ENCODE measurements at places on chromosomes 13 and 19.

DNA sequence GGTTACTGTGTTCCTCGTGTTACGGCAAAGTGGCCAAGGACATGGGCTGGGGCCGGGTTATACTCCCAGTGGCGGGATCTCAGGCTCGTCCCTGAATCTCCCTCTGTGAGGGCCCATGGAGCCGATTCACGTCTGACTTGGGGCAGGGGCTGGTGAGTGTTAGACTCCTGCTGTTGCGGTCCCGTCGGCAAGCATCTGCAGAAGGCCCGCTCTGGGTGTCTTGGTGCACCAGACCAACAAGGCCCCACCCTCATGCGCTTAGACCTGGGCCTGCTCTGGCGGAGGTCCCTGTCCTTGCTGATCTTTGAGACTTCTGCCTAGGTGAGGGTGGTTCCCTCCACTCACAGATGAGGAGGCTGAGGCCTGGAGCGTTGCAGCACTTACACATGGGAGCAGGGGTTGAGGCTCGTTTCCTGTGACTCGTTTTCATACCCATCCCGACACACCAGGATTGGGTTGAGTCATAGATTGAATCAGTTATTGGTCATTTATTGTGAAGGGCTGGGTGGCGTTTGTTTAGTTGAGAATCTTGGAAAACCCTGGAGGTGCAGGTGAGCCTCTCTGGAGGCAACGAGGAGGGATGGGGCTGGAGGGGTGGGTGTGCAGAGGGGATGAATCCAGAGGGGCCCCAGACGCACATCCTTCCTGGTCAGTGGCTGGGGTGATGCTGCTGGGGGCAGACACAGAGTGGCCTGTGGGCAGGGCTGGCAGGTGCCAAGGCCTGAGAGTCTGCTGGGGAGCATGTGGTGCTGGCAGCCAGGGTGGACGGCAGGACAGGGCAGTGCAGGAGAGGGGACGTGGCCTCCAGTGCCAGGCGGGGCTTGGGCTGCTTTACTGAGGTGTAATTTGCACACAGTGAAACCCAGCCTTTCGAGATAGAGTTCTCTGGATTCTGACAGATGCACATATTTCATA lies 4.6 kb downstream of the EPN1 start:
- no peak for DNase-seq

DNA sequence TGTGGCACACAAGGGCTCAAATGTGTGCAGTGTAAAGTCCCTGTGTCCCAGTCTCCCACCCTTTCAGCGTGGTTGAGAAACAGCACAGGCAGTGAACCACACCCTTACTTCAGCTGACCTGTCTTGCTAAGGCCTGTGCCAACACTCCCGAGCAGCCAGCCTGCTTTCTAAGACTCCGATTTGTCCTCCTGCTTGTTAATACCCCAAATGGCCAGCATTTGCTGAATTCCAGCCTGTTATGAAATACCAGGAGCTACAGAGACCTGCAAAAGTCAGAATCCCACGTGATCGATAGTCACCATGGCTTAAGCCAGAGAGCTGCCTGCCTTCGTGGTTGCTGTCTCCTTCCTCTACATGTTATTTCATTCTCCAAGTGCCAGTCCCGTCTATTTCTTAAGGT lies 200.5 kb downstream of the FGF9 start:
- DNase-seq: no peak

DNA sequence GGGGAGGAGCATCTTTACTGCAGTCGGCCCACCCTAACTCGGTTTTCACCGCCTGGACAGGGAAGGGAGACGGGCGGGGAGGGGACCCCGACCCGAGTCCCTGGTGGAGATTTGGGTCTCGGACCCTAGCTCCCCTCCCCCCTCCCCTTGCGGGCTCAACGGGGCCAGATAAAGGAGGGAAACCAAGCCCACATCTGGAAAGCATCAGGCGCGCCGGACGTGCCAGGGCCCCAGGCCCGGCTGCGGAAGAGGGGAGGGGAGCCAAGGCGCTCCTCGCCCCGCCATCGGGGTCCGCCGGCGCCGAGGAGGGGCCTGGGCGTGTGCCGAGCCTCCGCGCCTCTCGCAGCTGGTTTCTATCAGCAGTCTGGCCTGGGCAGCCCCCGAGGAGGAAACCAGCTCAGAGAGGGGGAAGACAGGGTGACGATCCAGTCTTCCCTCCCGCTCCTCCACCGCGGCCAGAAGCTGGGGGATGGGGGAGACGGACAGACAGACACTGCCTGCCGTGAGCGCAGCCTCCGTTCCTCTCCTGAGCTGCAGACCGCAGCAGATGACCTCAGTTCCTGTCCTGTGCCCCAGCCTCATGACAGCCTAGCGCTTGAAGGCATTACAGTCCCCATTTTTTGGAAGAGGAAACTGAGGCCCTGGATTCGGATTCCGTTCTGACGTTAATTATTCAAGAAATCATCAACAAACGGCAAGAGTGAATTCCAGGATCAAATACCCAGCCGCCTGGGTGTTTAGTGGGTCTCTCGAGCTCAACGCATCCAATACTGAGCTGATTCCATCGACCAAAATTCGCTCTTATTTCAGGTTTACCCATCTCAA lies 3.6 kb upstream of the GNG8 start:
- peak; percentile 23 for DNase-seq

- DNase-seq: peak; percentile 44
Observed at GRCh38 chr13:65638572-65639168, 1591.5 kb downstream of the PCDH9 start.

GRCh38 chr19:28329429-28329828 lies 883.5 kb downstream of the UQCRFS1 start:
- DNase-seq: no peak

- DNase-seq: peak; percentile 39
Observed at GRCh38 chr19:4660181-4660791, 9.9 kb downstream of the MYDGF start.

DNA sequence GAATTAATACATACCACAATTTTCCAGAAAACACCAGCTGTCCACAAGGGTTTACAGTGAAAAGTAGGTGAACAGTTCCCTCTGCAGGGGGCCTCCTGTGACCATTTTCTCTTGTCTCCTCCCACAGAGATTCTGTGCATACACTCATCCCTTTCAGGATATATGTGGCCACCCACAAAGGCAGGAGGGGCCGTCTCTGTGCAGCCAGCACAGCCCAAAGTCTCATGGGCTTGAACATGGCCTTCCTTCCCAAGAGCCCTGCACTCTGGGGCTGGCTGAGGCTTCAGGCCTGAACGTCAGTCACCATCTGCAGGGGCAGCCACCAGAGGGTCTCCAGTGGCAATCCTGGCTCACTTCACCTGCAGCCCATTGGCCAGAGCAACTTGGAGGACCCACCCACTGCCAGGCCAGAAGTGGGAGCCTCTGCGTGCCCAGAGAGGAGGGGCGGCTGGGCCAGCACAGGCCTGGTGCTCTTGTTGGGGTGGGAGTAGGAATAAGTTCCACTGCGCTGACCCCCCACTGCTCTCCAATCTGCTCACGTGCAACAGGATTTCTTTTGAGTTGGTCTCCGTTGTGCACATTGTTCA lies 25.1 kb downstream of the TMEM161A start:
- peak; percentile 30 for DNase-seq

- no peak for DNase-seq
Observed at GRCh38 chr13:109545931-109546330, 240.5 kb downstream of the IRS2 start.

- DNase-seq: peak; percentile 22
Observed at GRCh38 chr13:81395368-81395767, 1054.4 kb upstream of the SPRY2 start.

- no peak for DNase-seq
Observed at GRCh38 chr19:38206928-38207327, 17.1 kb downstream of the DPF1 start.

GRCh38 chr19:47081095-47081494 lies 32.5 kb downstream of the ZC3H4 start:
- no peak for DNase-seq

GRCh38 chr13:48181482-48182145 lies 51.4 kb upstream of the ITM2B start:
- no peak for DNase-seq

- peak; percentile 79 for DNase-seq
Observed at GRCh38 chr13:35855531-35856019, 275.6 kb downstream of the DCLK1 start.

- DNase-seq: no peak
Observed at GRCh38 chr19:4807188-4807587, 15.7 kb downstream of the FEM1A start.

GRCh38 chr19:41134616-41135015 lies 20.4 kb downstream of the CYP2F1 start:
- no peak for DNase-seq

DNA sequence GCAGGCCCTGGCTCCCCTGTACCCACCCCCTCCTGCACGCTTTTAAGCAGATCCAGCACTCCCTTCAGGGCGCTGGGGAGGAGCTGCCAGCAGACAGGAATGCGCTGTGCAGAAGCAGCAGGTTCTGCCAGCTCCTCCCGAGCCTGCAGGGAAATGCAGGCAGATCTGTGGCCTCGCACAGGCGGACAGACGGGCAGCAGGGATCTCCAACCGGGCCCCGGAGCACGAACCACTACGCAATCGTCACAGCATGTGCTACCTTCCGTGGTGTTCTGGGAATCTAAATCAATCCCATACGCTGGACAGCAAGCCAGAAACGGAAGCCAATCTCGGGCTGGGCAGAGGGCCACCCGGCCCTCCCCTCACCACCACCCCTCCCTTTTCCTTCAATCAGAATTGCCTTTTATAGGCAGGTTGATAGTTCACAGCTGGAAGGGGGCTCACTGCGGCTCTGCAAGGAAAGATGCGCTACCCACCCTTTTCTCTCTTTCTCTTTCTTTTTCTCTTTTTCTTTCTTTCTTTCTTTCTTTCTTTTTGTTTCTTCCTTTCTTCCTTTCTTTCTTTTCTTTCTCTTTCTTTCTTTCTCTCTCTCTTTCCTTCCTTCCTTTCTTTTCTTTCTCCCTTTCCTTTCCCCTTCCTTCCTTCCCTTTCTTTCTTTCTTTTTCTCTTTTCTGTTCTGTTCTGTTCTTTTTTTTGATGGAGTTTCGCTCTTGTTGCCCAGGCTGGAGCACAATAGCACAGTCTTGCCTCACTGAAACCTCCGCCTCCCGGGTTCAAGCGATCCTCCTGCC lies 99.9 kb downstream of the GNG7 start:
- DNase-seq: peak; percentile 88

GRCh38 chr13:21717817-21718216 lies 46.9 kb downstream of the FGF9 start:
- no peak for DNase-seq

GRCh38 chr13:28000567-28000966 lies 12.1 kb upstream of the URAD start:
- no peak for DNase-seq

GRCh38 chr13:40464337-40465014 lies 202.0 kb downstream of the FOXO1 start:
- DNase-seq: no peak

DNA sequence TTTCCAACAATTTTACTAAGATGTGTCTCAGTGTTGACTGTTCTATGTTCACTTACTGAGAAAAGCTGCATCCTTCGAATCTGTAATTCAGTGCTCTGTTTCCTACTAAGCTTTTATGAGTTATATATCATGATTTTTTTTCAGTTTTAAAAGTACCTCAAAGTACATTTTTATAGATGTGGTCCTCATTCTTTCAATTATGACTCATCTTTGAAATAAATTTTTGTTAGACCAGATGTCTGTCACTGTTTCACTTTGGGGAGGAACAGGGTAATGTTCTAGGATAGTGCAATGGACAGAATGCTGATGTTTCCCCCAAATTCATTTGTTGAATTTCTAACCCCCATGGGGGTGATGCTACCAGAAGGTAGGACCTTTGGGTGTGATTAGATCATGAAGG lies 74.8 kb downstream of the NALCN start:
- DNase-seq: peak; percentile 12

GRCh38 chr13:31670831-31671617 lies 68.3 kb upstream of the RXFP2 start:
- DNase-seq: peak; percentile 15

DNA sequence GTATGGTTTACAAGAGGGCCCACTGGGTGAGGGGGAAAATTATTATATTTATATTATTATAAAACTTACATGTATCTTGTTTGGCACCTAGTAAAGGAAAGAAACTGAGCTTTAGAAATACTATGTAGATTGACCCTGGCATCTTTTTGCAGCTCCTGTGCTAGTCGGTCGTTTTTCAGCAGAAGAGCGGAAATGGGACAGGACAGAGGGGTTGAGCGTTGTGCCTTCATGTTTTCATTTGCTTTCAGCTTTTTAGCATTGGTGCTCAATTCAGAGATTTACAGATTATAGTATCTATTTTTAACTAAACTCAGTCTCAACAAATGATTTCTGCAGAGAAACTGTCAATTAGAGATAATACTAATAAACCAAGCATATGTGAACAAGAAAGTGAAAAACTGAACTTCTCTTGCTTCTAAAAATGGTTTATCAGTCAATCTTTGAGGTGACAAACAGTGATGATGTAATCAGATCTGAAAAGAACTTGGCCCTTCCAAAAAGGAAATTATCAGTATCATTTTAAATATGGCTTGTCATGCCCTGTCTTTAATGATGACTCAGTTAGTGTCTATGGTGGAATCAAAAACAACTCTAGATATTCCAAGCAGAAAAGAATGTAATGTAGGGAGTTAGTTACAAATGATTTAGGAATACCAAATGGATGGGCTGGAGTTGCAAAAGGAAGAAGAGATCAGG lies 56.9 kb upstream of the KCTD4 start:
- DNase-seq: peak; percentile 34

DNA sequence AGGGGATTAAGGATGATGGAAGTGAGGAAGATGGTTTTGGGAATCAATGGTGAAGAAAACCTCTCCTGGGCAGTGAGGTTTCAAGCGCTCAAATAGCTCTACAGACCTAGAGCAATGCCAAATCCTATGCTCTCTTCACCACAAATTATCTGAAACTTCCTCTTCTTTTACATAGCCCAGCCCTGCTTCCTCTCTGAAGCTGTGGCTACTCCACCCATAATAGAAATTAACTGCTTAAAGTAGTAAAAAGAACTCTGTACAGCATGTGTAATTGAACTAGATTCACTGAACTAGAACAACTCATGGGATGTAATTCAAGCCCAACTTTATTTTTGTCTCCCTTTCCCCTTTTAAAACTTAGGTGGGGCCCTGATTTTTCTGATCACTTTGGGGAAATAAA lies 20.4 kb upstream of the IFT88 start:
- DNase-seq: no peak

DNA sequence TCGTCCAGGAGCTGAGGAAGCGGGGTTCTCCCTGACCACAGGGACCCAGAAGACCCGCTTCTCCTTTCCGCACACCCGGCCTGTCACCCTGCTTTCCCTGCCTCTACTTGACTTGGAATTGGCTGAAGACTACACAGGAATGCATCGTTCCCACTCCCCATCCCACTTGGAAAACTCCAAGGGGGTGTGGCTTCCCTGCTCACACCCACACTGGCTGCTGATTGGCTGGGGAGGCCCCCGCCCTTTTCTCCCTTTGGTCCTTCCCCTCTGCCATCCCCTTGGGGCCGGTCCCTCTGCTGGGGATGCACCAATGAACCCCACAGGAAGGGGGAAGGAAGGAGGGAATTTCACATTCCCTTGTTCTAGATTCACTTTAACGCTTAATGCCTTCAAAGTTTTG lies 18.9 kb downstream of the VASP start:
- peak; percentile 61 for DNase-seq
